ENCODE measurements at places on chromosomes 6 and 20.

GRCh38 chr6:158825951-158826306 lies 6.8 kb upstream of the EZR start:
- no peak for DNase-seq

DNA sequence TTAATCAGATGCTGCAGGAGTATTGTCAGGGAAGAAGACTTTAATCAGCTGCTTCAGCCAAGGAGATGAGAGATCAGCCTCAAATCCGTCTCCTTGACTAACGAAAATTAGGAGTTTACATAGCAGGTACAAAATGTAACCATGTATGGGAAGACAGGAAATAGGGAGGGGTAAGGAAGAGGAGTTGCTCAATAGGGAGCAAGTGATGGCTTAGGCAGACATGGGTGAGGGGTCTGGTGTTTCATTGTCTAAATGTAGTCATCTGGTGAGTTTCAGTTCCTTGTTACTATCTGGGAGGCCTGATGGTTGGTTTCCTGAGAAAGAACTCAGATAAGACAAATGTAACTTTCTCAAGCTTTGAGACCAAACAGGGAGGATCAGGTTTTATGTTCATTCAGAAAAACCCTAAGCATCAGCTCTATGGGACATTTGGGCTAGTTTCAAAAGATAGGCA lies 217.3 kb upstream of the SULF2 start:
- DNase-seq, result peak; percentile 46

GRCh38 chr6:30793521-30794194 lies 49.3 kb upstream of the IER3 start:
- no peak for DNase-seq

DNA sequence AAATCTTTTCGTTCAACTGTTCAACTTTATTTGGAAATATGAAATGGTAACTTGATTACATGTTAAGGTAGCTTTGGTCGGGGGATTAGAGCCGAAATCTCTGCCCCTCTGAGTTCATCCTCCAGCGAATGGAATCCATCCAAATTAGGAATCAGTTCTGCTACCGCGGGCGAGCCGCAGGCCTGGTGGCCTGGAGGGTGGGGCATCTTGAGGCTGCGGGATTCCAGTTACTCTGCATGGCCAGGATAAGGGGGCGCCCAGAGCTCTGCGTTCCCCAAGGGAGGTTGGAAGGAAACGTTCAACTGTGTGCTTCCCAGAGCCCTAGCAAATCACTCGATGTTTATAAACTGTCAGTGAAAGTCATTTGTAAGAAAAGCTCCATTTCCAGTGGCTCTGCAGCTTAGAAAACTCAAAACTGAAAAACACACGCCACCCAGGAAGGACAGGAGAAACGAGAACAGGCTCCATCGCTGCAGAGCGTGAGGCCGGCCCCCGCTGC lies 262.2 kb downstream of the TAF4 start:
- no peak for DNase-seq

- peak; percentile 55 for DNase-seq
These were observed 215.2 kb upstream of the ZNF184 start for GRCh38 chr6:27688014-27688586.

DNA sequence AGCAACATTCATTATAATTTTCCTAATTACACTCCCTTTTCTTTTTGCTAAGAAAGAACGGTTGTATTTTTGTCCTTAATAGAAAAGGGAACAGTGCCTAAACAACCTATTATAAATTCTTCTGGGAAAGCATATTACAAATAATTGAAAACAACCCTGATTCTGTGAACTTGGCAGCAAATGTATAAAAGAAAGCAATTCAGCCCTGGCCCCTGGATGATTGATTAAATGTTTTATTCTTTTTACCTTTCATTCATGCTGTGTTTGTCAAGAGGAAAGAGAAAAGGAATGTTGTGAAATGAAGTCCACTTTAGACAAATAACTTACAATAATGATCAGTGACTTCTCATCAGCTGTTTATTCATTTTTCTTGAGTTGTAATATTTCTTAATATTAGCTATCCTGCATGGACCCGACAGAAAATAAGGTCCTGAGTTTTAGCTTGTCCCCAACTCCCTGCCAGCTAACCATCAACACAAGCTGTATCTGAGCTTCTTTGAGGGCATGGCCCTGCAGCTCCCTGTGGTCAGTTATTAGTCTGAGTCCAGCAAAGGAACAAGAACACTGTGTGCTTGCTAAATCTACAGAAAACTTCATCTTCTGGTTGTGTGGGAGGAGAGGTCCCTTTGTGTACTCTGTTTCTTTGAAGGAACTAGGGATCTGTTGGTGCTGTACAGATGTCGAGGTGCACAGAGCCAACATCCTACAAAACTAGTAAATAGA lies 248.2 kb downstream of the LAMA2 start:
- DNase-seq, result no peak

GRCh38 chr20:19929012-19929360 lies 88.2 kb upstream of the NAA20 start:
- no peak for DNase-seq

DNA sequence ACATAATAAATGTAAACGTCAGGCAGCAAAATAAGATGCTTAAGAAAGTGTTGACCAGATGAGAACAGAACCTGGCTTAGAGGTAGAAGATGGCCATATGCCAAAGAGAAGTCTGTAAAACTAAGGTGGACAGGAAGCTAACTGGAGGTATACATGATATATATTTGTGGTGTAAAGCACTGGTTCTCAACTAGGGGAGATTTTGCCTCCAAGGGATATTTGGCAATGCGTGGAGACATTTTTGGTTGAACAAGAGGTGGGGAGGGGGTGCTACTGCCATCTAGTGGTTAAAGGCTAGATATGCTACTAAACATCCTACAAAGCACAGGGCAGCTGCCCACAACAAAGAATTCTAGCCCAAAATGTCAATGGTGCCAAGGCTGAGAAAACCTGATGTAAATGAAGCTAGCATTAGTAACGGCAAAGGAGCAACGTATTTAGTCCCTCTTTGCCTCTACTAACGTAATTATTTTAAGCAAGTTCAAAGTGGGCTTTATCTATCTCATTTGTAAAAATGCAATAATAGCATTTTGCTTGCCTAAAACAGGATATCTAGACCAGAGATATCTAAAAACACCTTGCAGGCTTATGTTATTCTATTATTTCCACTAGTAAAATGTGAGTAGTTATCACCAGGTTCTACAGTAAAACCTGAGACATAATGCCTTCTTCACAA lies 182.6 kb downstream of the RNGTT start:
- peak; percentile 42 for DNase-seq

DNA sequence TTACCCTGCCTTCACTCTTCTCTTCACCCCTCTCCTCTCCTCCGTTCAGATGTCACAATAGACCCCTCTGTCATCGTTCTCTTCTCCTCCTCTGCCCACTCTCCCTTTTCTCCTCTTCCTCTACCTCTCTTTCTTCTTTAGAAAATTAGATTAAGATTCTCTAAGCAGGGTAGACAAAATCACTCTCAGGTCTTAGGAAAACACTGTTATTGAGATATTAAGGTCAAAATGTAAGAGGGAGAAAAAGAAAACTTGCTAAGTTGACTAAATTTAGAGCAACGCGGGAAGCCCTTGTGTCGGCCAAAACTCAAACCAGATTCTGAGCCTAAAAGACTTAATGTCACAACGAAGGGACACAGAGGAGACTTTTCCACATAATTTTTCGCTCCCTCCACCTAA lies 22.1 kb upstream of the ZNF184 start:
- DNase-seq, result no peak

- peak; percentile 84 for DNase-seq
These were observed 27.9 kb upstream of the TBC1D7 start for GRCh38 chr6:13355999-13356785.

DNA sequence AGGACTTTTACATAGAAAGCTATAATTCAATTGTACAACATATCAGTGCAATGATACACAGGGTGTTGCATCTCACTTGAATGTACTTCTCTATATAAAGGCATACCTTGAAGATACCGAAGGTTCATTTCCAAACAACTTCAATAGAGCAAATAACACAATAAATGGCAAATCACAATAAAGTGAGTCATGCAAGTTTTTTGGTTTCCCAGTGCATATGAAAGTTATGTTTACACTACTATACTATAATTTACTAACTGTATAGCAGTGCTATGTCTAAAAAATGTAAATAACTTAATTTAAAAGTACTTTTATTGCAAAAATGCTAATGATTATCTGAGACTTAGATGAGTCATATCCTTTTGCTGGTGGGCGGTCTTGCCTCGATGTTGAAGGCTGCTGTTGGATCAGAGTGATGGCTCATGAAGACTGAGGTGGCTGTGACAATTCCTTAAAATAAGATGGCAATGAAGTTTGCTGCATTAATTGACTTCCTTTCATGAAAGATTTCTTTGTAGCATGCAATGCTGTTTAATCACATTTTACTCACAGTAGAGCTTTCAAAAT lies 188.8 kb downstream of the TASP1 start:
- DNase-seq, result no peak

GRCh38 chr6:10403385-10404106 lies 11.3 kb downstream of the TFAP2A start:
- DNase-seq, result no peak

DNA sequence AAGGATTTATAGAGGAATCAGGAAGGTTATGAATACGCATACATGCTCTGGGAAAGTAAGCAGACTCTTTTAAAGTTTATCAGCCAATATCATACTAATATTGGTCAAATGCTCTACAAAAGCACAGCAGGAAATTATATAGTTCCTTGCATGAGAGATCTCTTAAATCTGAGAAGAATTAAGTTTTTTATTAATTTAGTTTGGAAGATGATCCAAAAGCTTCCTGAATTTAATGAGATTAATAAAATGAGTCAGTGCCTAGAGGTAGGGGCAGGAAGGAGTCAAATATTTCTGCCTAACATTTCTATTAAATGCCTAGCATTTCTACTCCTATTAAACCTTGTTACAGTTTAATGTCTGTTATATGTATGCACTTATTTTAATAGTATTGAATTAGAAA lies 1608.2 kb downstream of the GRIK2 start:
- DNase-seq, result no peak

- no peak for DNase-seq
These were observed 32.1 kb downstream of the C6orf141 start for GRCh38 chr6:49582529-49582928.

DNA sequence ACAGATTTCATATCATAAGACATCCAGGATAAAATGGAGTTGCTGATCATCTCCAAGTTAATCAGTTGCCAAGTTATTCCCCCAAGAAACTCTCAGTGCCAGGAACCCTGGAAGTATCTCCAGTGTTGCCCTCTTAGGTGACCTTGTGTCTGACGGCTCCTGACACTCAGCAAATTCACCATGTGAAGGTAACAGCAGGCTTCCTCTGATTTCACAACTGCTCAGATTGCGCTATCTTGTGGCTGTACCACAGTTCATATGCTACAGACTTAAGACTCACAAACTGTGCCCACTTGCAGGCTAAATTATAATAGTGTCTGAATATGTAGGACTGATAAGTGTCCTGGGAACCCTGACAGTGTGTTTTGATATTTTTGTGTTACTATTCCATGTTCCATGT lies 186.6 kb upstream of the OPRM1 start:
- no peak for DNase-seq

DNA sequence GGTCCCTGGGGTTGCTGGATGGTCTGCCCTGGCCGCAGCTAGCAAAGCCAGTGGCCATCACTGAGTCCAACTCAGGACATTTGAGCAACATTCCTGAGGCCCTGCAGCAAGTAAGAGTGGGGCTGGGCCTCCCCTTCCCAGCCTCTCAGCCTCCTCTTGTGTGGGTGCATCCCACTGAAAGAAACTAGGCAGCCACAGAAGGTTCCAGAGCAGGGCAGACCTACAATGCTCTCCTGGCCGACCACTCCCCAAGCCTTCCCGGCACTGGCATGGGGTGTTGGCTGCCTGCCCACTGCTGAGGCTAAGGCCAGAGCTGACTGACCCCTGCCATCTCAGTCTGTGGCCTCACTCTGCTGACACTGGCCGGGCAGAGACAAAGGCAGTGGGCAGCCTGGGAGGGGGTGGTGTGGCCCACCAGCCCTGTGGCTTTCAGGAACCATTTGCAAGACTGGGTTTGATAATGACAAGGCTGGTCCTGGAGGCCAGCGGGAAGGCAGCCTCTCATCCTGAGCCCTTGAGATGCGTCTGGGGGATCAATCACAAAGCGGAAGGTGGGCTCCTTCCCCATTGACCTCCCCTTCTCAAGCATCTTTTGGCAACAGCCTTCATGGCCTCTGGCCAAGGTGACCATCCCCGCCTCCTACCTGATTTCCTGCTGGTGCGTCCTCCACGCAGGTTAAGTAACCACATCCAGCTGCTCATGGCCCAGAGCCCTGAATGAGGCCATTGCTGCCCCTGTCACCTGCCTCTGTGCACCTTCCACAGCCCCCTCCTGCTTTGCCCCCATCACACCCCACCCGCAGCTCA lies 9.6 kb downstream of the DLGAP4 start:
- DNase-seq, result no peak

- no peak for DNase-seq
These were observed 37.3 kb upstream of the AHI1 start for GRCh38 chr6:135534773-135535380.

- DNase-seq, result no peak
These were observed 7.8 kb downstream of the ABHD12 start for GRCh38 chr20:25382704-25383370.

GRCh38 chr6:2102966-2103365 lies 142.4 kb downstream of the GMDS start:
- DNase-seq, result no peak

GRCh38 chr6:56618050-56618449 lies 24.6 kb downstream of the DST start:
- DNase-seq, result no peak

DNA sequence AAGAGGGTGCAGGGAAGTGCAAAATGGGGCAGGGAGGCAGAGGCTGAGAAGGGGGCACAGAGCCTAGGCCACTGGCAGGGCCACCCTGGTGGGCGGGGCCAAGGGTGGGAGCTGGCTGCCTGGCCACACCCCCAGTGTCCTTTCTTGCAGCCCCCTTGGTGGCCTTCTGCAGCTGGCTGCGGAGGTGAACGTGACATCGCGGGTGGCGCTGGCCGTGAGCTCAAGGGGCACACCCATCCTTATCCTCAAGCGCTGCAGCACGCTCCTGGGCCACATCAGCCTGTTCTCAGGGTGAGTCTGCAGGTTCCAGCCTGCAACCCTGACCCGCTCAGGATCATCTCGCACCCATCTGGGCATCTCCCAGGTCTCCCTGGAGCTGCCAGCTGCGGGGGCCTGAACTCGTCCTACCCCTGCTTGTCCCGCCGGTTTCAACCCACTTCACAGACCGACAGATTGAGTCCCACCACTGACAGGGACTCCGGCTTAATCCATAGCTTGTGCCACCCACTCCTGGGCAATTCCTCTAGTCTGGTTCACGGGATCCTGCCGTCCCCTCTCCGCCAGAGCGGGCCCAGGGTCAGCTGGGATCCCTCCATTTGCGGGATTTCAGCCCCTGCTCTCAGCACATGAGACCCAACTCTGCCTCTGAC lies 6.2 kb downstream of the BPIFB3 start:
- no peak for DNase-seq

GRCh38 chr6:154624038-154624599 lies 109.1 kb upstream of the SCAF8 start:
- no peak for DNase-seq

DNA sequence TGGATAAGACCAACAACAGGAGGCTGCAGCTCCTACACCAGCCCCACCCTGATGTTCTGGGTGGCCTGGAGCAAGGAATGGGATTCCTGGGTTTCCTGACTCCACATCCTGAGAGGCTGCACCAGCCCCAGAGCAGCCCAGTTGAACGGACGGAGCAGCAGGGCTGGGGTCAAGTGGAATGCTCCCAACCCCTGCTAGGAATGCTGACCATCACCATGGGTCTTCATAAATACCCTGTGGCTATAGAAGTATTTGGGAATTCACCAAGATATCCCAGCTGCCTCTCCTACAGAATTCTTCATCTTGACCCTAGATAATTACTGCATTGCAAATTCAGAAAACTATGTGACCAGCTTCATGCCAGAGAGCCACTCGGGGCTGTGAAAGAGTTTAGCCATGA lies 180.3 kb downstream of the THBS2 start:
- DNase-seq, result no peak

- no peak for DNase-seq
These were observed 13.6 kb downstream of the ZNF337 start for GRCh38 chr20:25683050-25683449.
